ENCODE measurements at places on chromosomes 4 and X.

DNA sequence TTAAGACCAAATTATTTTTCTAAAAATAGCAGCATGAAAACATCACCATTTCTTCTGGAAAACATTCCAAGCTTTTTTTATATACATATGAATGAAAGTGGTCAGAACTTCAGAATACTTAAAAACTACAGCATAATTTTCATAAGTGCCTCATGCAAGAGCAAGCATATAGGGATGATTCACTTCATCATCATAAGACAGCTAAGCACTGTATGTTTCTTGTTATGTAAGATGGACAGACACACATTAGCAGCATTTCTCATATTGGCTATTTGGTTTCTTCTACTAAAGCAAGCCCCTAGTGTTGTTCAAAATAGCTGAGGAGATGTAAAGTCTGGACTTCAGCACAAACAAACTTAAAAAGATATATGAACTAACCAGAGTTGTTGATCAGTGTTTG lies 213.1 kb upstream of the NOCT start:
- no peak for DNase-seq

DNA sequence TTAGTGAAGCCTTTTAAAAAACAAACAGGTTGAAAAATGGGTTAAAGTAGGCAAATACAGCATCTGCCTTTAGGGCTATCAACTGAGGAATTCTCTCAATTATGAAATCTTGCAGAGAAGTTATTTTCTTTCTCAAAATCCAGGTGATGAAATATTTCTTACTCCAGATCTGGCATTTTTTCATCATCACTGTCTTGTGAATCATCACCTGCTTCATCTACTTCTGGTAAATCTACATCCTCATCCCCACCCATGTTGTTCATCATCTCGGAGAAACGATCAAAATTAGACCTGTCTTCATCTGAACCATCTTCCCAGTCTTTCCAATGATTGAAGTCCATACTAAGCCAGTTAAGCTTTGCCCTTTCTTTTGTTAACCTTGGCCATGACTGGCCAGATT lies 33.3 kb upstream of the HPF1 start:
- DNase-seq, result no peak

GRCh38 chr4:18111081-18111480 lies 89.5 kb upstream of the LCORL start:
- no peak for DNase-seq

DNA sequence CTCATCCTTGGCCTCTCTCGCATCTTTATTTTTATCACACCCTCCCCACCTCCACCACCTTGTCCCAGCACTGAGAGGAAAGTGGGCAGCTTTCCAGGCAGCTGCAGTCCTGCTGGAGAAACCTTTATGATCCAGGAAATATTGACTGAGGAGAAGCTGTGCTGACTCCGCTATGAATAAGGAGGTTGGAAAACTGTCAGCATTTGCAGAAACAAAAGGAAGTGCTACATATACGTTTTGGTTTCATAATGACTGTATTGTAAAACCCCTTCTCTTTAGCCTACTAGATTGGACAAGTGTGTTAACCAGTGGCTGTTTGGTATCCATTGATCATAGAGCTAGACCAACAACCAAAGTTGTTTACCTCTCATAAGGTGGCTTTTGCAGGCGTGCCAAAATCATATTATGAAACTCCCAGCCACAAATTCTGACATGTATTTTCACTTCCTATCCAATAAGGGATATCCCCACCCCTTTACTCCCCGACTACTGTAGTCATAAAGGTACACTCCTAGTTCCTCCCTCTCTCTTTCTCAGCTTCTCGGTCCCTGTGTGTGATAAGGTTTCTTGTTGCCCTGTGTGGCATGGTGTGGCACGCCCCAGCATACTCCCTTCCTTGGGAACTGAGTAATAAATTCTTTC lies 88.4 kb downstream of the GPR143 start:
- DNase-seq, result no peak

- DNase-seq, result no peak
These were observed 71.7 kb downstream of the ABLIM2 start for GRCh38 chr4:8086783-8087445.

DNA sequence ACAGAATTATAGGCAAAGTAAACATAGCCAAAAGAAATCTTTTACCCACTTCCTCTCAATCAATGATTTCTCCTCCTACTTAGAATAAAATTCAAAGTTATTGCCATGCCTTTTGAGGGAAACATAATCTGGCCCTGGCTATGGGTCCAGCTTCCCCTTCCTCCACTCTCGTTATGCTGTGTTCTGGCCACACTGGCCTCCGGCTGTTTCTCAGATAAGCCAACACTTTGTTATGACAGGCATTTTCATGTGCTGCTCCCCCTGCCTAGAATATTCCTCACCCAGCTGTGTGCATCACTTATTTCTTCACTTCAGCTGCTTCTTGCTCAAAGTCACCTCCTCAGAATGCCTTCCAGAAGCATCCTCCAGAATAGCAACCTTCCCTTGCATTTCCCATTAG lies 386.6 kb upstream of the AADAT start:
- no peak for DNase-seq
